ENCODE measurements at places on chromosomes 1 and 21. TPM values are rescaled to one million over a fixed set of nuclear protein-coding genes. Genes with fewer than 3 reads are reported as not detected.

- no peaks in the 10 kb centered on the region for H3K27me3 ChIP-seq
- no peaks in the 10 kb centered on the region for H3K4me1 ChIP-seq
- no peaks in the 10 kb centered on the region for H3K36me3 ChIP-seq
Measured at GRCh38 chr1:164905869-164906268, 346.9 kb downstream of the PBX1 start.

Gene CNR2
- total RNA-seq: not detected

Gene HJV
- not detected for total RNA-seq

DNA sequence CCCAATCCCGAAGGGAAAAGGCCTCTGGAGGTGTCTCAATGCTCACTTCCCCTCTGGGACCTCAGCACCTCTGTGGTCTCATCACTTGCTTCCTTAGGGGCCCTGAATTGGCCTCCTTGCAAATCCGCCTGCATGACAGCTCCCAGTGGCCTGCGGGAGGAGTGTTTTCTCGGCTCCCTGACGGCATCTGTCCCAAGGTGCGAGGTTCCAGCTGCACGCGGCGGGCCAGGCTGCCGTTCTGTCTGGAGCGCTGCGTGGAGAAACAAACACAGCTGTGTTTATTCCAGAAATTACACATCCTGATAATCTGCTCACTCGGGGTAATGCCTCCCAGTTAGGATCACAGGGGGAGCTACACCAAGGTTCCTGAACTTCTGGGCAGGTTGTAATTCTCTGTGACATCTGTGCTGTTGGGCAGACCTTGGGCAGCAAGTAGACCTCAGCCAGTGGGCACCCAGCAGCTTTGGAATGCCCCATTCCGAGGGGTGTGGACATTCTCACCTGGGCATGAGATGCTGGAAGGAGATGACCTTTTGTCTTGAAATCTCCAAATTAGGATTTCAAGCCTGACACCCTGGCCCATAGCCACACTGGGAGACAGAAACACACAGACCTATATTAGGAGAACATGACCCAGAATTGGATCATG, 18.2 kb downstream of the EPHB2 start:
- H3K27me3 ChIP-seq: no peaks in the 10 kb centered on the region
- no peaks in the 10 kb centered on the region for H3K4me1 ChIP-seq
- H3K36me3 ChIP-seq: no peaks in the 10 kb centered on the region
- no peak overlapping the region for H3K4me3 ChIP-seq

GRCh38 chr21:39908265-39908923, 41.2 kb downstream of the PCP4 start:
- DNase-seq: no peak
- H3K4me1 ChIP-seq: no peaks in the 10 kb centered on the region
- no peaks in the 10 kb centered on the region for H3K27me3 ChIP-seq

DNA sequence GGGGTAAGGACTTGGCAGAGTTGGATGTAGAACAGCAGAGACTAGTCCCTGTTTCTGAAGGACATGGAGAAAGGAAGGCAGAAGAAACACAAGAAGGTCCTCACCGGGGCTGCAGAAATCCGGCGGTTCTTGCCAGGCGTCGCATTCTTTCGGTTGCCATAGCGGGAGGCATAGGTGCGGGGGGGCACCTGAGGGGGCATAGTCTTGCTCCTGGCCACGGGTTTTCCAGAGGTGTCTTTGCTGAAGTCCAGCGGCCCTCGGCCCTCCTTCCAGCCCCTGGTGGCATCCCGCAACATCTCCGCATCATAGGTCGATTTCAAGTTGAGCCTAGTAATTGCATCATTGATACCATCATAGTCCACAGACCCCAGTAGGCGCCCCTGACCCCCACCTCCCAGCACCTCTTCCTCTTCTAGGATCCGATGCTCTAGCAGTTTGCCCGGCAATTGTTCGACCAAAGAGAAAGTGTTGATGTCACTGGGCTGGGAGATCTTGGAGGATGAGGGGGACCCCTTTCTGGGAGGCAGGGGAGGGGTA, 25.8 kb downstream of the PIK3C2B start:
- peaks cover 23% of the 10 kb centered on the region for H3K4me1 ChIP-seq
- no peak for DNase-seq
- no peaks in the 10 kb centered on the region for H3K27me3 ChIP-seq
- peaks cover 18% of the 10 kb centered on the region for H3K36me3 ChIP-seq

Gene WNT2B
- 0.91 TPM for total RNA-seq

All from CD4-positive, alpha-beta memory T cell (primary cell).